Stimulated activated CD4-positive, alpha-beta T cell treated with anti-CD3 and anti-CD28 coated beads, TNF-alpha, amount 100 ng/mL, for 4 hours (primary cell): ENCODE measurements at places on chromosomes 16 and 17.
A peak's percentile ranks its signal among the peaks of the same experiment; 100 is the strongest.

GRCh38 chr17:2948721-2949468, 114.5 kb downstream of the OR1D5 start:
- DNase-seq: no peak

DNA sequence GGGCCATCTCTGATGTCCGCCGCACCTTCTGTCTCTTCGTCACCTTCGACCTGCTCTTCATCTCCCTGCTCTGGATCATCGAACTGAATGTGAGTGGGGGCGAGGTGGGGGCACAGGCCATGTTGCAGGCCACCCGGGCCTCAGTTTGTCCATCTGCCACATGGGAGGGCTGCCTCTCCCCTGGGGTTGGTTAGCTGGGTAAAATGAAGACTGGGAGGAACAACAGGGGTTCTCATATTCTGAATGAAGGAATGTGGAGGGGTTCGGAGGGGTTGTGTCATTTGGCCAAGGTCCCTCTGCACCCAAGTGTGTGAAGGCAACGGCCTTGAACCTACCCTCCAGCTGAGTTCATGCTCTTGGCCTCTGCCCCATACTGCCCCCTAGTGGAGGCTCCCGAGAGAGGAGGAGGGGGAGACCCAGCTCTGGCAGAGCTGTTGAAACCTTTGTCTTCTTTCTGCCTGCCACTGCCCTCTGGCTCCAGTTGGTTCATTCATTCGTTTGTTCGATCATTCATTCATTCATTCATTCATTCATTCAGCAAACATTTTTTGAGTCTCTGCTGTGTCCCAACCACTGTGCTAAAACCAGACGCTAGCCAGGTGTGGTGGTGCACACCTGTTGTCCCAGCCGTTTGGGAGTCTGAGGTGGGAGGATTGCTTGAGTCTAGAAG, 11.4 kb upstream of the TCAP start:
- peak; percentile 66 for DNase-seq

GRCh38 chr17:11690681-11691080, 92.4 kb downstream of the DNAH9 start:
- no peak for DNase-seq

DNA sequence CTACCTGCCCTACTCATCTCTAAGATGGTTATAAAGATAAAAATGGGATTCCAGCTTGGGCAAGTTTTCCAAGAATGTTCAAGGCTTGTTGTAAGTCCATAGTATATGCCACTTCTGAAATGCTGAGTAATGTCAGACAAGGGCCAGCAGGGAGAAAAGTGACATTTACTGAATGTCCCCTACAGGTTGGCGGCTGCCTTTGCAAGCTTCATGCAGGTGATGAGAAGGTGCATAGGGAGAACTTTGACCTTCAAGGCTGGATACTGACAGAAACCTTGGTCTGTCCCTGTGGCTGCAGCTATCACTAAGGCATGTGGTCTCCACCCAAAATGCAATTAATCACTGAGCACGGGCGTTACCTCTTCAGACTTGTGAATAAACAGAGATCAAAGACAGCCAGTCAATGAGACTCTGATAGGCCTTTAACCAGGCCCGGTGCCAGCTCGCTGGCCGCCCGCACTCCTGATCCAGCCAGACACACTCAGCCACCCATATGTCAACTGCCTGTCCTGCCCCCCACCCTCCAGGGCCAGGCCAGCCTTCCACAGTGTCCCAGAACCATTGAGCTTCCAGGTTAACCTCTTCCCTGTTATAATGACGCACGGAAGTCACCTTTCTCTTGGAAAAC, 26.8 kb upstream of the AXIN2 start:
- DNase-seq: no peak

DNA sequence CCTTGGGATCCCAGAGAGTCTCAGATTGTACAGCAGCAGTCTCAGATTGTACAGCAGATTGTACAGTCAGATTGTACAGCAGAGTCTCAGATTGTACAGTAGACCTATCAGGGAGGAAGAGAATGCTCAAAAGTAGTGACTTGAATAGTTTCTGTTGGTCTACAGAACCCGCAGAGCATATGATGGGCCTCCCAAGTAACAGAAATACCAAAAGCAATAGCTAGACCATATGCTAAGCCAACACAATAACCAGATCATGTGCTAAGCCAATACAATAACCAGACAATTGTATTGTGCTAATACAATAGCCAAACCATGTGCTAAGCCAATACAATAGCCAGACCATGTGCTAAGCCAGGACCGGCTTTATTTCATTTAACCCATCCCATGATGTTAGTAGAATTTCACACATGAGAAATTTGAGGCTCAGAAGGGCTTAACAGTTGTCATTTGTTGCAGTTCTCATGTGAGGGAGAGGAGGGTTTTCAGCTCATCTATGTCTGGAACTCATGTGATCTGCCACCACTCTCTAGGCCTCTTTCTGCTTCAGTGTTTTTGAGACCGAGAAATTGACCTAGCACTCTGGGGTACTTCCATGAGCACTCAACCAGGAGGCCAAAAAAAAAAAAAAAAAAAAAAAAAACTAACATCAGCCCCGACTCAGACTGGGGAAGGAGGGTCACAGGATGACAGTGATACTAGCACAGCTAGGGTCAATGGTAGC, 144.0 kb downstream of the SOX9 start:
- no peak for DNase-seq

DNA sequence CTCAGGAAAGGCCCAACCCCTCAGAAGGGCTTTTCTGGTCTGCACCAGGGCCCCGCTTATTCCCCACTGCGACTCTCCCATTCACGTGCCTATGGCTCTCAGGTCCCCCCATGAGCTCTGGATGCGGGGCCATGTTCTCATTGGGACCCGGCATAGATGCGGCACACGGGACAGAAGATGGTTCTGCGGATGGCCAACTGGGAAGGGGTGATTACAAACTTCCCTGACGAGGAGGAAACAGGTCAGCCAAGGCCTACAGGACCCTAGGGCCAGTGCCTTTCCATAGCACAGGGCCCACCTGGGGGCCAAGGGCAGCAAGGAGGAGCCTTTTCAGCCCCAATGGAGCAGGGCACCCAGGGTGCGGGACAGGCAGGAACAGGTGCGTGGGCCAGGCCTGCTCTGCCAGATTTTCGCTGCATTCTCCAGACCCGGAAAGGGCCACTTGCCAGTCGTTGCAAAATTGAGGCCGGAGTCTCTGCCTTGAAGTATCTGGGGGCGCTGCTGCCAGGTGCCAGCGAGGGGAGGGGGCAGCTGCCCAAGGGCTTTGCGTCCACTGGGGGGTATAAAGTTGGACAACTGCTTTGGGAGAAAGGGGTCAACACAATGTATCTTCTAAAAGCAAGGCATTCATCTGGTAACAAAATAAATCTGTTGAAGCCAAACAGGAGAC, 20.5 kb downstream of the SLC7A5 start:
- no peak for DNase-seq

DNA sequence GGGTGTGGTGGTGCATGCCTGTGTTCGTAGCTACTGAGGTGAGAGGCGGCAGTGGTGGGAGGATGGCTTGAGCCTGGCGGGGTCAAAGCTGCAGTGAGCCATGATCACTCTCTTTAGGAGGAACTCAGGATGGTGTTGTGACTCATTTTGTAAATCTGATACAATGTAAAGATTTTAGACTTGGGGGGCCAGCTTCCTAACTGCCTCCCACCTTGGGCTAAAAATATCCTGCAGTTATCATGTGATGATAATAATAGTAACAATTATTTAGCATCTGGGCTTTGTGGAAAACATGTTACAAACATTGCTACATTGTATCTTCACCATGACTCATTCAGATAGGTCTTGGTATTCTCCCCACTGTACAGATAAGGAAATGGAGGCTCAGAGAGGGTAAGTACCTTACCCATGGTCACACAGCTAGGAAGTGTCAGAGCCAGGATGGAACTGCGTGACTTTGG, 7.4 kb downstream of the CTNS start:
- DNase-seq: no peak

- no peak for DNase-seq
Measured at GRCh38 chr17:44820631-44821212, 9.4 kb downstream of the GJC1 start.

- DNase-seq: no peak
Measured at GRCh38 chr16:4200781-4201137, 41.1 kb downstream of the SRL start.

- peak; percentile 36 for DNase-seq
Measured at GRCh38 chr17:78923660-78924453, 1.3 kb downstream of the TIMP2 start.

DNA sequence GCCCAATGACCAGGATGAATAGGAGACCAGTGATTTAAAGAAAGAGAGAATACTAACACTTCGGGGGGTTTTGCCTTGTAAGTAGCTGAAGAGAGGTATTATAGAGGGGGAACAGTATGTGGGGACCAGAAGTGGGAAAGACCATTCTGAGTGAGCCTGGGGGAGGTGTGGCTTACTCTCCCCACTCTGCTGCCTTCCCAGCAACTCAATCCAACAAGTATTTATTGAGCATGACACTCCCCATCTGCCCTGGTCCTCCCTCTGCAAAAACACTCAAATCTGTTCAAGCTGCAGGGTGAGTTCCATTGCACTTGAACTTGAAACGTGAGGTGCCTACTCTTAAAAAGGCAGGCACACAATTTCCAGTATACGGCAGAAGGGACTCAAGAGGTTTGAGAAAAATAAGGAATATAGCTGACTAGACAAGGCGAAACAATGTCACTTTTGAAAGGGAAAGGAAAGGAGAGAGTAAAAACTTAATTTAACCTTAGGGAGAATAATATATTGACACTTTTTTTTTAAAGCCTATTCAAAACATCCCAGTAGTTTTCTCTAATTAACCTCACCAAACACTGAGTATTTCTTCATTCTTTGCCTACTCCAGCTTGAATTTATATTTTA, 8.2 kb downstream of the FAM117A start:
- no peak for DNase-seq

DNA sequence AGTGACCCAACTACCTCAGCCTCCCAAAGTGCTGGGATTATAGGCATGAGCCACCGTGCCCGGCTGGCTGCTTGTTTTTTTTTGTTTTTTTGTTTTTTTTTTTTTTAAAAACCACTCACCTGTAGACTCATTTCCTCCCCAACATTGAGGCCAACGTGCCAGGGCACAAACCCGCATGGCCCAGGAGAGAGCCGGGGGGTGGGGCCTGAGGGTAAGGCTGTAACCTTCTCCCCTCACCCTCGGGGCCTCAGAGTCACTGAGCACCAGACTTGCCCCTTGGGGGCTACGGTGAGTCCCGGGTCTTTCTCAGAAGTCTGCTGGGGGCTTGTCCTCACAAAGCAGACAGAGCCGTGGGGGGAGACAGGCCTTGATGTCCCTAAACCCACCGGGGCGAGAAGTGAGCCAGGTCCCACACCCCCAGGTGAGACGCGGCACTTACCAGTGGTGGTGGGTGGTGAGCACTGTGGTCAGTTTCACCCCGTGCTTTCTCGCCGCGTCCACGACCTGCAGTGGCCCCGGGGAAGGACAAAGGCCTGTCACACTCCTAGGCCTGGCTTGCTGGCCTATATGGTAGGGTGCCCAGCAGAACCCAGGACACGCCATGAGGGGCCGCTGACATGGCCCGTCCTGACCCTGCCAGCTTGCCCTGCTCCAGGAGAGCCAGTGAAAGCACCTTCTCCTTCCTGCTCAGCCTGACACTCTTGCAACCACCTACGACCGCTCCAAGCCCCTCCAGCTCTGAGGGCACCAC, 4.6 kb downstream of the HAGH start:
- no peak for DNase-seq

GRCh38 chr16:4700380-4700996, 7.1 kb downstream of the NUDT16L1 start:
- DNase-seq: no peak

GRCh38 chr16:30030841-30031413, at the start of gene TLCD3B:
TLCD3B (minus strand) TSS chr16:30031271; CDS start chr16:30030527, 744 bp downstream.
- DNase-seq: no peak

DNA sequence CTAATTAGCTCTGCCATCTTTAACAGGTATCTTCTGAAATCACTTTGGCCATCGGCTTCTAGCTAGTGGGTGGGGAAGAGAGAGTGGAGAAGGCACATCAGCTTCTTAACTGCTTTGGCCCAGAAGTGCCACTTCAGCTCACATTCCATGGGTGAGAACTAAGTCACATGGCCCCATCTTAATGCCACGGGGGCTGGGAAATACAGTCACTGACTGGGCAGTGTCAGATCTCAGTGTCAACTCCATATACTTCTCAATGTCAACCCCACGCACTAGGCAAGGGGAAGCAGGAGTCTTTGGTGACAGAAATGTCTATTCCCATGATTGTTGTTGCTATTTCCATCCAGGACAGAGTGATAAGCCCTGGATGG, 29.4 kb downstream of the CCR7 start:
- no peak for DNase-seq

- DNase-seq: no peak
Measured at GRCh38 chr17:77959926-77960521, 1.5 kb downstream of the TNRC6C start.

DNA sequence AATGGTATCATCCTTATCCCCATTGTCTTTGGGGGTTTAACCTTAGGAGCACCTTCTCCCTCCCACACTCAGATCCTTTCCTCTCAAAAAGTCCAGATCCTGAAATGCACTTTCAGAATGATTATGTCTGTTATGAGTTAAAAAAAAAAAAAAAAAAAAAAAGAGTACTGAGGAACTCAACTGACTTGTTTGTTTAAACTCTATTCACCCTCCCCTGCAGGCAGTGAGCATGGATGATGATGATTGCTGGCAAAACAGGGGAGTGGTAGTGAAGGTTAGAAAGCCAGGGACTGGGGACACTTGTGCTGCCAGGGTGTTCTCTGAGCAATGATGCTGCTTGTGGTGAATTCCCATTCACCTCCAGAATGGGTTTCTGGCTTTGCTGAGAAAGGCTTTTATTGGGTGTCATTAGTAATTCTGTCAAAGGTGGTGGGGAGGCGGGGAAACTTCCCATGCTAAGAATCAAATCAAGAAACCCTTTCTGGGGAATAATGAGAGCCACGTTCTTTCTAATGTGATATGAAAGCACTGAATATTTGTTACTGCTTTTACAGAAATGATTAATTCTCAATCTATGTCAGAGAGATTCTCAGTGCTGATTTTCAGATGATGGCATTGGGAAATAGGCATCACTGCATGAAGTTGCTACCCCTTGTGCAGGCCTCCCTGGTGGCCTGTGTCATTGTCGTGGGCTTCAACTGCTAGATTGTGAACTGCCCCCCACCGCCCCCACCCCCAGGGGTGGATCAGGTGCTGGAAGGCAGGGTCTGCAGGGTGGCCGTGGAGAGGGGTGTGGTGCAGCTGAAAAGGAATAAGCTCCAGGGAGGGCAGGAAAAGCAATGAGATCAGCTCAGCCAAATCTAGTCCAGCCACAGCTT, 14.1 kb downstream of the CCL4 start:
- DNase-seq: no peak

DNA sequence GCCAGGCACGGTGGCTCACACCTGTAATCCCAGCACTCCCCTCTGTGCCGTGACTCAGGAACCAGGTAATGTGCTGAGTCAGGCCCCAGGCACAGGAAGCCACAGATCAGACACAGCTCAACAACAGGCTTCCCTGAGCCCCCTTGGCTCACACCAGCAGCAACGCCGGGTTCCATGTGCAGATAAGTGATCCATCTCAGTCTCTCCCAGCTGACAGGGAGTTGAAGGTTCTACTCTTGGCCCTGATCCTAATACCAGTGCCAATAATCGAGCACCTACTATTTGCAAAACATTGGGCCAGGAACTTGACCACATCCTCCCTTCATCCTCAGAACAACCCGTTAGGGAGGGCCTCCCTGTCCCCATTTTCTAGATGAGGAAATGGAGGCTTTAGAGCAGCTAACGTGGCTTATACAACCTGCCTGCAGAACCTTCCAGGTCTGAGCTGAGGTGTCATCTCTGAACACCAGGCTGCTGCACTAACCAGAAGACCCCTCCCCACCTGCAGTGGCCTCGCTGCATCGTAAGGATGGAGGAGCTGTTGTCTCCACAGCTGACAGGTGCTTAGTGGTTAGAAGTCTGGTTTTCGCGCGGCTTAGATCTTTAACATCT, 64.8 kb upstream of the AMZ2 start:
- no peak for DNase-seq

GRCh38 chr16:56773532-56773931, 43.6 kb downstream of the NUP93 start:
- no peak for DNase-seq
